Heart right ventricle (tissue), 16 donors: ENCODE measurements at places on chromosomes 6 and 20. TPM values are rescaled to one million over a fixed set of nuclear protein-coding genes. Genes with fewer than 3 reads are reported as not detected.

DNA sequence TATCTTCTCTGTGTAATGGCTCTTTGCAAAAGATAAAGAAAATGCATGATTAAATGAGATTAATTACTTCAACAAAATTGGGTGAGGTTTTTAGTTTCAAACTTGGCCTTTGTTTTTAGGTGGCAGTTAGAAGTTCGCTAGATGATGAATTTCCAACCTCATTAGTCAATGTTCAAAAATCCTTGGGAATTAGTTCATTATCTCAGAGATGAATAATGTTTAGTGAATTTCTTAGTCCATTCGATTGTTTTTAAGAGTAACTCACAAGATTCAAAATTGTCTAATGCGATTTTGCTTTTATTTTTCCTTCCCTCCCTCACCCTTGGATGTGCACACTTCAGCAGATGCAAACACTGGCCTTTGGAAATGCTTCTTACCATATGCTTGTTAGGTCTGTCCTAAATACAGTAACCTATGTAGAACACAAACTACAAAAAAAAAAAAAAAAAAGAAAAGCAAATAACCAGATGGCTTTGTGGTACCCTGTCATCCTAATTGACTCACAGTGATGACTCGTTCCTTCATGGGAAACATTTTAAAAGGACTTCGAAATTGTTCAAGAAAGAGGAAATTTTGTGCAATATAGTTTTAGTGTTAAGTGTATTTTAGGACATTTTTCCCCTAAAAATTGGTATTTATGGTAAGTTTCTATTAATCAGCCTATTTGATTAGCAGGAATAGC is 66.7 kb downstream of the FAM229B start:
- no peaks in the 10 kb centered on the region for H3K36me3 ChIP-seq
- no peaks in the 10 kb centered on the region for H3K27me3 ChIP-seq
- no peak overlapping the region for H3K4me3 ChIP-seq
- H3K27ac ChIP-seq: no peak overlapping the region
- no peak for DNase-seq

DNA sequence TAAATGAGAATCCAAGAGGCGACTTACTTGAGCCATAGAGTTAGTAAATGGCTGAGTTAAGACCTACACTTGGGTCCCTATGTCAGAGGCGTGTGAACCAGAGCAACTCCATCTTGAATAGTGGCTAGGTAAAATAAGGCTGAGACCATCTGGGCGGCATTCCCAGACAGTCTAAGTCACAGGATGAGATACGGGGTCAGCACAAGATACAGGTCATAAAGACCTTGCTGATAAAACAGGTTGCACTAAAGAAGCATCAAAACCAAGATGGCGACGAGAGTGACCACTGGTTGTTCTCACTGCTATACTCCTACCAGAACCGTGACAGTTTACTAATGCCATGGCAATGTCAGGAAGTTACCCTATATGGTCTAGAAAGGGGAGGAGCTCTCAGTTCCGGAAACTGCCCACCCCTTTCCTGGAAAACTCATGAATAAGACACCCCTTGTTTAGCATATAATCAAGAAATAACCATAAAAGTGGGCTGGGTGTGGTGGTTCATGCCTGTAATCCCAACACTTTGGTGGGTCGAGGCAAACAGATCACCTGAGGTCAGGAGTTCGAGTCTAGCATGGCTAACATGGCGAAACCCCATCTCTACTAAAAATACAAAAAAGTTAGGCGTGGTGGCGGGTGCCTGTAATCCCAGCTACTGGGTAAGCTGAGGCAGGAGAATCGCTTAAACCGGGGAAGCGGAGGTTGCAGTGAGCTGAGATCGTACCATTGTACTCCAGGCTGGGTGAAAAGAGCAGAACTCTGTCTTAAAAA is 43.9 kb upstream of the EEF1A1 start:
- H3K27ac ChIP-seq: no peak overlapping the region
- no peaks in the 10 kb centered on the region for H3K36me3 ChIP-seq
- no peaks in the 10 kb centered on the region for H3K27me3 ChIP-seq
- no peak for DNase-seq
- peaks cover 6% of the 10 kb centered on the region for H3K4me1 ChIP-seq
- no peak overlapping the region for H3K4me3 ChIP-seq

The MYMX gene
- 0.41 TPM for total RNA-seq

GRCh38 chr6:119334535-119335264 is 14.9 kb downstream of the MAN1A1 start:
- peak overlapping the region; percentile 6 for H3K27ac ChIP-seq
- H3K4me3 ChIP-seq: no peak overlapping the region
- no peaks in the 10 kb centered on the region for H3K27me3 ChIP-seq

DNA sequence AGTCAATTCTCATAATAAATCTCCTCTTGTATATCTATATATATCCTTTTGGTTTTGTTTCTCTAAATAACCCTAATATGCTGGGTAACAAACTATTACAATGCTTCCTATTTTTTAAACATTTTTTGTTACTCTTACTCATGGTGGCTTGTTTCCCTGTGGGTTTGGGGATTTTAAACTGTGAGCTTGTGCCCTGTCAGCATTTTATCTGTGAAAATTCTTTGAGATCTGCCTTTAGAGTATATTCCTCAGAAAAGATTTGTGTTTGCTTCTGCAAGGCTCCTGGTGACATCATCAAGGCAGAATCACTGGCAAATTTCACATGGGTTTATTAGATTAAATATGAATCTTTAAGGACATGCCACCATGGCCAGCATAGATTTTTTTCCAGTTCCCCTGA is 273.6 kb downstream of the LRFN2 start:
- no peak overlapping the region for H3K27ac ChIP-seq
- H3K4me3 ChIP-seq: no peak overlapping the region
- H3K27me3 ChIP-seq: peaks cover 43% of the 10 kb centered on the region

GRCh38 chr6:142339968-142340658 is 38.3 kb downstream of the ADGRG6 start:
- no peak for DNase-seq
- H3K36me3 ChIP-seq: no peaks in the 10 kb centered on the region
- no peak overlapping the region for H3K4me3 ChIP-seq
- H3K4me1 ChIP-seq: no peaks in the 10 kb centered on the region
- H3K27ac ChIP-seq: no peak overlapping the region

- H3K4me3 ChIP-seq: no peak overlapping the region
- H3K4me1 ChIP-seq: no peaks in the 10 kb centered on the region
- no peak overlapping the region for H3K27ac ChIP-seq
- H3K27me3 ChIP-seq: no peaks in the 10 kb centered on the region
Observed at GRCh38 chr6:163095401-163095800, 319.1 kb upstream of the QKI start.

GRCh38 chr20:34915749-34916455 is 39.5 kb downstream of the ACSS2 start:
- H3K27me3 ChIP-seq: no peaks in the 10 kb centered on the region
- peak overlapping the region; percentile 12 for H3K27ac ChIP-seq
- DNase-seq: no peak
- peaks cover 29% of the 10 kb centered on the region for H3K4me1 ChIP-seq

The GSTA3 gene
- total RNA-seq: not detected

DNA sequence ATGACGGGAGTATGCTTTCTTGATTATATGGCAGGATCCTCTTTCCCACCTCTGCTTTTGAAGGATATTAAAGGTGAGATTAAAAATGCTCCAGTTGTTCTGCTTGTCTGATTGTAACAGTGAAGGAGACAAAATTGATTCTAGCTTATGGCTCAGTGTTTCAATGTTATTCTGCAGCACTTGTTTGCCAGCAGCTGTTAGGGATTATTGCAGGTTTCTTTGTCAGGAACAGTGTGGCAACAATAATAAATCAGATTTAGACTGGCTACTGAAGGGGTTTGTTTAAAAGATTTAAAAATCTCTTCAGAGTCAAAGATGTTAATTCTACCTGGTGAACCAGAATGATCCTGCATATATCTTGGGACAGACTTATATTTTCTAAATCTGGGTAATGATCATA is 126.9 kb downstream of the LAMA2 start:
- H3K27ac ChIP-seq: peak overlapping the region; percentile 23
- DNase-seq: no peak
- H3K4me1 ChIP-seq: peaks cover 41% of the 10 kb centered on the region

DNA sequence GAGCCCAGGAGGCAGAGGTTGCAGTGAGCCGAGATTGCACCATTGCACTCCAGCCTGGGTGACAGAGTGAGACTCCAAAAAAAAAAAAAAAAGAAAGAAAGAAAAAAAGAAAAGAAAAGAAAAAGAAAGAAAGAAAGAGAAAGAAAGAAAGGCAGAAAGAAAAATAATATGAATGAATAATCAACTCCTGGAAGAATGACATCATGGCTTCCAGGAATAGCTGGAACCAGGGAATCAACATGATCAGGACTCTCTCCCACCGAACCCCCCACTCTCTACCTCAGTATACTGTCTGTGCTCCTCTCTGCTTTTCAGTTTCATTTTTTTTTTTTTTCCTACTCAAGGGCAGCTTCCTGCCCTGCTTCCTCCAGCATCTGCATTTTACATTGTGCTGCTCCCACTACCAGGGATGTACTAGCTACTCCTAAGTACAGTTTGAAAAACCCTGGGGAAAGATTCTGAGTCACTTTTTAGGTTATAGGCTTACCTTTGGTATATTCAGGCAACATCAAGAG is 19.7 kb upstream of the MTCL3 start:
- no peak for DNase-seq
- no peaks in the 10 kb centered on the region for H3K36me3 ChIP-seq
- H3K4me3 ChIP-seq: no peak overlapping the region
- no peaks in the 10 kb centered on the region for H3K4me1 ChIP-seq
- no peaks in the 10 kb centered on the region for H3K27me3 ChIP-seq

DNA sequence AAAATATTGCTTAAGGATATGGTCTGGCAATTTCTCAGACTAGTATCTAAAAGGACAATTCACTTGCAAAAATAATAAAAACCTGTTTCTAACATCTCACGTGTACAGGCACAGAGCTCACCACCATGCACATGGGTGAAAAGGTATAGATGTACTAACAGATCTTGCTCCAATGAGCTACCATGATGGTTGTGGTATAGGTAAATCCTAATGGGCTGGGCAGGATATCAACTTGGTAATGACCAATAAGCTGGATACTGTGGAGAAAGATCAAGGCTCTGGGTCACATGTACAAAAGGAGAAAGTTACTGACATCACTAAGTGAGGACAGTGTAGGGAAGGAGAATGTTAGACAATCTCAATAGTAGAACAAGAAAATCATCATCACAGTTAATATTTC is 111.0 kb upstream of the NUP153 start:
- no peak overlapping the region for H3K4me3 ChIP-seq
- H3K4me1 ChIP-seq: no peaks in the 10 kb centered on the region
- peaks cover 63% of the 10 kb centered on the region for H3K36me3 ChIP-seq
- no peak overlapping the region for H3K27ac ChIP-seq

DNA sequence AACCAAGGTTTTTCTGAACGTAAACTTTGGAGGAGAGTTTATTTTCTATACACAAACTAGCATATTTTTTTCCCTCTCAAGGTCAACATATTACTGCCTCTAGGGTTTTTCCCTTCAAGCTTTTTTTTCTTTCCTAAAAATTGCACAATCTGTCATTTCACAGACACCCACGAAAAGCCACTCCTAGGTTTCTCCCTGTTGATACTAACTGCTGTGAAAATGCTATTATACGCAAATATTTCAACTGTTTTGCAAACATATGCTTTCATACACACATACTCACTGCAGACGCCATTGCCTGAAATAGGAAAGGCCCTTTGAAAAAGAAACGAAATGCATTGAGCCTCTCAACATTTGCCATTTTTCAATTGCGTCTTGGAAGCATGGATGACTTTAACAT is 333.0 kb downstream of the CD83 start:
- peaks cover 7% of the 10 kb centered on the region for H3K4me1 ChIP-seq
- DNase-seq: no peak
- H3K27ac ChIP-seq: no peak overlapping the region
- H3K4me3 ChIP-seq: no peak overlapping the region

DNA sequence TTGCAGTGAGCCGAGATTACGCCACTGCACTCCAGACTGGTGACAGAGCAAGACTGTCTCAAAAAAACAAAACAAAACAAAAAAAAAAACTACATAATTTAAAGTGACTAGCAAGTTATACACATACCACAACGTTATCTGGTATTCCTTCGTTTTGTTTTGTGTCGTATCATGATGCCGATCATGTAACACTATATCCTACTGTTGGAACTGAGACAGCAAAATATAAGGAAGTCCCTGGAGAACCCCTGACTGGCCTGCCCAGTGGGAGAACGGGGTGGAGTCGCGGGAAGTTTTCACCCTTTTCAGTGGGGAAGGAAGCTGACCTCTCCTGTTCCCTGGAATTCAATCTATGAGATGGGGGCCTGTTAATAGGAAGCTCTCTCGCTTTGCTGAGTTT is 15.1 kb downstream of the SOX4 start:
- no peak for DNase-seq
- H3K27me3 ChIP-seq: no peaks in the 10 kb centered on the region
- no peak overlapping the region for H3K4me3 ChIP-seq

- H3K36me3 ChIP-seq: peaks cover 98% of the 10 kb centered on the region
- no peak for DNase-seq
- peak overlapping the region; percentile 2 for H3K27ac ChIP-seq
- H3K4me1 ChIP-seq: peaks cover 20% of the 10 kb centered on the region
- H3K4me3 ChIP-seq: no peak overlapping the region
Observed at GRCh38 chr20:17635332-17636244, 46.5 kb downstream of the RRBP1 start.

DNA sequence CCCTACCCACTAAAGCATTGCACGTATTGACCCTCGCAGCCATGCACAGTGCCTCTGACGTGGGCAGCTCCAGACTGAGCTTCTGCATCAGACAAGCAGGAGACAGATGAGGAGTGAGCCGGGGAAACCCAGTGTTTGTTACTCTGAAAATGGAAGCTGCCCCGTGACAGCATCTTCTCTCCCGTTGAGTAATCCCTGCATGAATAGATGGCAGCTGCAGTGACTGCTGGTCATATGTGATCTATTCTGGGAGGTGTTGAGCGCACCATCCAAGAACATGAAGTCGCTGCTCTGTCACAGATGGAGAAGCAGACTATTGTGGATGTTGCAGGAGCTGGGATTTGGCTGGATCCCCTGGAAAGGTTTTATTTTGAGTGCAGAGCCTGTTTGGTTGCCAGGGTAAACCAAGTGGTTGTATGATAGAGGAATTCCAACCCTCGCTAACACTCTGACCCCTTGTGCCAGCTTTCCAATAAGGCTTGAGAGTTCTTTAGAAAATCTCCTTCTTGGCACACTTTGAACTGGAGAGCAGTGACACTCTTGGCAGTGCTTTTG is 242.2 kb downstream of the NRN1 start:
- no peak for DNase-seq
- no peaks in the 10 kb centered on the region for H3K36me3 ChIP-seq
- H3K4me1 ChIP-seq: peaks cover 50% of the 10 kb centered on the region

The HDGFL1 gene
- total RNA-seq: not detected

DNA sequence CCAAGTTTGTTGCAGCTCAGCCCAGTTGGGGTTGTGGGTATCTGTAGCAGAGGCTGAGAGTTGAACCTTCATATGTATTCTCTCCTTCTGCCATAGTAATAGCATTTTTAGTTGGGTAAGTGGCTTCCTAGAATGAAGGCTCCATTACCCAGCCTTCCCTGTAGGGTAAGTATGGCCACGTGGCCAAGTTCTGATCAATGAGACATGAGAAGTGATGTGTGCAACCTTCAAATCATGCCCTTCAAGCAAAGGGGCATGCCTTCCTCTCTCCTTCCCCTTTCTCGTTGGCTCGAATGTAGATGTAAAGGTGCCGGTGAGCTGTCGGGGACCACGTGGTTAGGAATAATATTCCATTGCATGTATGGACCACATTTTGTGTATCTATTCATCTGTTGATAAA is 12.7 kb upstream of the TRAF3IP2 start:
- no peaks in the 10 kb centered on the region for H3K36me3 ChIP-seq
- no peak overlapping the region for H3K27ac ChIP-seq
- no peaks in the 10 kb centered on the region for H3K4me1 ChIP-seq
- no peaks in the 10 kb centered on the region for H3K27me3 ChIP-seq
- DNase-seq: no peak
- no peak overlapping the region for H3K4me3 ChIP-seq

GRCh38 chr6:92888316-92888715 is 531.0 kb downstream of the EPHA7 start:
- no peaks in the 10 kb centered on the region for H3K36me3 ChIP-seq
- H3K27ac ChIP-seq: no peak overlapping the region
- no peak for DNase-seq
- no peaks in the 10 kb centered on the region for H3K4me1 ChIP-seq
- H3K4me3 ChIP-seq: no peak overlapping the region
